ENCODE measurements at places on chromosomes 2 and 18.

GRCh38 chr2:16525265-16525887 is 140.3 kb downstream of the CYRIA start:
- no peak for DNase-seq

- DNase-seq: no peak
These were observed 70.3 kb downstream of the KCNF1 start for GRCh38 chr2:10981941-10982431.

DNA sequence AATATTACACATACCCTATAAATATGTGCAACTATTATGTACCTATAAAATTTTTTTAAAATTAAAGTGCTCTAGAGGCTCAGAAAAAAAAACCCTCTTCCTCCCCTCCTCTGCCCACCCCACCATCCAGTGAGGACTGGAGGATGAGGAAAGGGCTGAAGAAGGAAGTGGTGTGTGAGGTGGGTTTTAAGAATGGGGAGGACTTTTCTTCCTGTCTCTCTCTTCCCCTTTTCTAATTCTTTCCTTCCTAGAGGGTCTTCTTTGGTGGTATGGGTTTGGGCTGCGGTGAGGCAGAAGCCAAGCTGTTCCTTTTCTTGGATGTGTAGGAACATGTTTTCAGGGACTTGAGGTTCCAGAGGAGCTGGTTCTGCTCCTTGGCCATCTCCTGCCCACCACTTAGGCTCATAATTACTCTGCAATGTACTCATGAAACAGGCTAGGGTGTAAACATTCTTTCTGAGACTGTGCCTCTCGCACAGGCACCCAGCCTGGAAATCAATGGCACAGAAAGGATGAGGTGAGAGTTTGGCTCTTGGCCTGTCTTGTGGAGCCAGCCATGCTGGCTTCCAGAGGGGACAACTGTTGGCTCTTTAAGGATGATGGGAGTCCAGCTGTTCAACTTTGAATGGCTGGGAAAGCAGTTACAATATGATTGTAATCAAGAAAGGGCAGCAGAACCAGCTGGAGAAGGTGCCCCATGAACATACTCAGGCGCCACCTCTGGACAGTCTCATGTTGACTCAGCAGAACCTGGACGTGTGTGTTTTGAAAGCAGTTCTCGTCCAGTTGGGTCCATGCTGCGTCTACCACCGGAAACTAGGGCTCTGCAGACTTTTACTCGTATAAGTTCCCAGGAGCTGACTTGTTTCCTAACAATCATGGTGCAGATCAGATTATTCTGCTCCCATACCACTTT is 38.3 kb downstream of the IL1RL2 start:
- DNase-seq: peak; percentile 5

- DNase-seq: no peak
These were observed 258.6 kb downstream of the CAMKMT start for GRCh38 chr2:44620189-44620990.

DNA sequence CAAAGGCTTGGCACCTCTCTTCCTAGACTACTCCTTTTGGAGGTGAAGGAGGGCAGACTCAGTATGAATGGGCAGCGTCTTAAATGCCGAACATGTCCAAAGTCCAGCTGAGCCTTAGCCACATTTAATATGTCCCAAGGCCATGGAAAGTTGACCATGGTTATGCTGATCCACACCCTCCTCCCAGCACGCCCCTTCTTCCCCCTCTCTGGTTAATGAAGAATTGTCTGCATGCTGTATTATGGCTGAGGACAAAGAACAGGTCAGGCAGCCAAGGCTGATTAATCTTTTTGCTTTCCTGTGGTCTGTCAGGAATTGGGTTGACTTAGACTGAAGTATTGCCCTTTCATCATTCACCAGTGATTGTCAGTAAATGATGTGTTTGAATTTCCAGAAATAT is 5.8 kb upstream of the MYOM1 start:
- DNase-seq: no peak

DNA sequence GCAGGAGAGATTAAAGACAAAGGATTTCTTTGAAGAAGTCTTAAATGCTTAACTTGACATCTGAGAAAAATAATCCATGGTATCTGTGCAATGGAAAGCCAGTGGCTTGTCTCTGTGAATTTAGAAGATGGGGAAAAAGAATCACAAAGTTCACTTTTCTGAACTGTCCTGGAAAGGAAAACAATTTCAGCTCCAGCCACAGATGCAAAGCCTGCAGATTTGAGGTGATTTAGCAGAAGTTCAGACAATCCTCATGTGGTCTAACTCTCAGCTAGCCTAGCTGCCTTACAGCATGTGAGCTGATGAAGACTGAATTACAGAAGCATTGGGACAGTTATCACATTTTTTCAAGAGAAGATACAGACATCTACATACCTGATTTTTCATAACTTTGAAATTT is 126.7 kb upstream of the ITGB6 start:
- no peak for DNase-seq

GRCh38 chr2:97739020-97739892 is 25.9 kb downstream of the ZAP70 start:
- no peak for DNase-seq

- DNase-seq: peak; percentile 70
These were observed at the start of gene SNRNP27 for GRCh38 chr2:69893684-69894551. SNRNP27 (plus strand) TSS chr2:69893956; CDS start chr2:69893985, 29 bp downstream.

DNA sequence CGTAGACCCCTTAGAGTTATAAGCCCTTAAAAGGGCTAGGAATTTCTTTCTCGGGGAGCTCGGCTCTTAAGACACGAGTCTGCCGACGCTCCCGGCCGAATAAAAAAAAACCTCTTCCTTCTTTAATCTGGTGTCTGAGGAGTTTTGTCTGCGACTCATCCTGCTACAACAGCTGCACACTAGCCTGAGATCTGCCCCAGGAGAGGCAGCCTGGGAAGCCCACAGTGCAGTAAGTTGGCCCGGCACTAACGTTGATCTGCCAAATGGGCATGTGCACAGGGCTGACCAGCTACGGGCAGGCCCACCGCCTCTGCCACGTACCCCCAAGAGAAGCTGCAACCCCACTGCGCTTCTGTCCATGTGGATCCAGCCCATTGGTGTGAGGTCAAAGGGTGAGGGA is 8.4 kb upstream of the LIMS2 start:
- no peak for DNase-seq

DNA sequence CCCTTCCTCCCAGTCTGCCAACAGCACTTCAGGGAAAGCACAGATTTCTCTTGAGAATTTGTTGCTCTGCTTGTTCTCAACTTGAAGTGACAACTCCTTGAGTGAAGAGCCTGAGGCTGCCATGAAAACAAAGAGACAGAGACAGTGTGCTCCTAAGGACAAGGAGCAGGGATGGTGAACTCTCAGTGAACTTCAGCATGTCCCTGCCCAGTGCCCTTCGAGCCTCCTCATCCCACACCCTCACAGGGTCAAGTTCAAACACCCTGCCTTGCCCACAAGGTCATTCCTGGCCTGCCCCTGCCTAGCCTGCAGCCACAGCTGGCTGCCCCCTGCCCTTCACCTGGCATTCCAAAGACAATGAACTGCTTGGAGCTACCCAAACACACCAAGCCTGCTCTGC is 343.5 kb upstream of the KLHL29 start:
- DNase-seq: no peak

GRCh38 chr2:71613953-71614925 is 160.9 kb downstream of the DYSF start:
- no peak for DNase-seq

- no peak for DNase-seq
These were observed 123.1 kb upstream of the CAB39 start for GRCh38 chr2:230589497-230590015.

GRCh38 chr2:185227391-185227790 is 511.2 kb upstream of the FSIP2 start:
- DNase-seq: no peak

DNA sequence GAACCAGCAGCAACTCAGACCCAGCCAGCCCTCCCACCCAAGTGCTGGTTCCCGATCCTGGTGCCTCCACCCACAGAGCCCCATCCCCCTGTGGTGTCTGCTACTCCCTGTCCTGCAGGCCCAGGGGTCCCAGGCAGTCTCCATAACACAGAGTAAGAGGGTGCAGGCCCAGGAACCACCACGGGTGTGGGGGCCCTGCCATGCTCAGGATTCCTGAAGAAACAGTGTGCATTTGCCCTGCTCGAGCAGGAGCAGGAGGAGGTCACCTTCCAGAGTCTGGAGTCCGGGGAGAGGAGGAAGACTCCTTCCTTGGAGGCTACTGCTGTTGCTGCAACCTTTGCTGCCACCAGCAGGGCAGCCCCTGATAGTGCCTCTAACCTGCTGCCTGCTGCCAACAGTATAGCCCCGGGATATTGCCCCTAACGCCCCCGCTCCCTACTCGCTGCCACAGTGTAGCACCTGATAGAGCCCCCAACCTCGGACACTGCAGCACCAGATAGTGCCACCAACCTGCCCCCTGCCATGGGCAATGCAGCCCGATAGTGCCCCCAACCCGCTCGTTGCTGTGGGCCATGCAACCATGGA is 46.8 kb upstream of the ANKRD62 start:
- DNase-seq: no peak

- no peak for DNase-seq
These were observed 400.0 kb upstream of the CDH2 start for GRCh38 chr18:28576941-28577340.

- no peak for DNase-seq
These were observed 7.4 kb downstream of the CYB5A start for GRCh38 chr18:74284191-74284979.

Data from foreskin keratinocyte (primary cell).